ENCODE measurements at places on chromosomes 6 and 20.

GRCh38 chr6:136324686-136325380, 35.2 kb upstream of the BCLAF1 start:
- DNase-seq = no peak

DNA sequence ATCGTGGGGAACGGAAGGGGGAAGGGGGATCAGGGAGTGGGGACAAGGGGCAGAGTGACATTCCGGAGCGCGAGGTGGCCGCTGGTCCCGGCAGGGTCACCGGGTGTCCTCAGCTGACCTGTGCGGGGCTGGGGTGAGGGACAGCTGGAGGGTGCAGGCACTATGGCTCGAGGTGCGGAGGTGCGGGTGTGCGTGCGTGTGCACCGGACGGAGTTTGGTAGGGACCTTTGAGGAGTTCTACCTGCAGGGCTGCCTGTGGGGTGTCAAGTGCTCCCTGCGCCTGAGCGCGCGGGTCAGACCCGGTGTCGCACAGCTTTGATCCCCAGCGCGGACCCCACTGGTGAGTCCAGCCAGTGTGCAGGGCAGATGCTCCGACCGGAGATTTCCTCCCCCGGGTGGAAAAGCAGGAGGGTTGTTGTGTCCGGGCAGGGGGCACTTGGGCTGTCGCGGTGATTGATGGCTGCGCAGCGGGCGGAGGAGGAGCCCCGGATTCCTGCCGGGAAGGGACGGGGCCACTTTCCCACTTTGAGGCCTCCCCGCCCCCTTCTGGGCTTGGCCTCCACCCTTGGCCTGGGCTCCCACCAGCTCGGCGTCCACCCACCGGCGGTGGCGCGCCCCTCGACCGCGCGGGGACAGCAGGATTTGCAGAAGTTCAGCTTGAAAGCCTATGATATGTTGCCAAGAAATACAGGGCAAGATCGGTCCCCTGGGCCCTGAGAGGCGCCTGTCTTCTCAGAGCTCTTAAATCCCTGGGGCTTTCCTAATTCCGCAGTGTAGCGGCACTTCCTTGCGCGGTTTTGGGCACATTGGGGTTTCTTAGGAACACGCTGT, 658 bp downstream of the RIN2 start:
- no peak for DNase-seq

DNA sequence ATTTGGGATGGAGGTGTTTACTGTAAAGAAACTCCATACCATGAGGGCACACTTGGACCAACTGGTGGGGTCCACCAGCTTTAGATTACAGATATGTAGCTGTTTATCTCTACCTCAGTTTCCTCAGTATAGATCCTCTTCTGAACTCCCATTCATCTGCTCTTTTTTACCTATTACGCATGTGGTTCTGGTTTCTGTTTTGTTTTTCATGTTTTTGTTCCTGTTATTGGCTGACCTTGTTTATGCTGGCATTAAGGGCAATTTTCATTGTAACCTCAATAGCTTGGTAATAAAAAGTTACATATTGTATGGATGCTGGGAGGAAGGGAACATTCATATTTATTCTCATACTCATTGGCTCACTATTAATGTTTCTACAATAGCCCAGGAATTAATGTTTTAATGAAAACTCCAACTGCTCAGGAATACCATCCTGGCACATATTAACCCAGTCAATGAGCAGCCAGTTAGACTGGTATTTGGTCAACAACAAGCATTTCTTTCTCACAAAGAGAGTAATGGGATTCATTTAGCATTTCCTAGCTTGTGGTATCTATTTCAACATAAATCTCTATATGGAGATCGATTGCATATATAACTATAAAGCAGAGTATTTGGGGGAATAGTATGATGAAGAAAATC, 83.8 kb upstream of the FAM184A start:
- no peak for DNase-seq

GRCh38 chr6:1153696-1154245, 158.1 kb upstream of the FOXQ1 start:
- DNase-seq = no peak

GRCh38 chr6:33745548-33745947, 1.2 kb downstream of the IP6K3 start:
- DNase-seq = no peak

DNA sequence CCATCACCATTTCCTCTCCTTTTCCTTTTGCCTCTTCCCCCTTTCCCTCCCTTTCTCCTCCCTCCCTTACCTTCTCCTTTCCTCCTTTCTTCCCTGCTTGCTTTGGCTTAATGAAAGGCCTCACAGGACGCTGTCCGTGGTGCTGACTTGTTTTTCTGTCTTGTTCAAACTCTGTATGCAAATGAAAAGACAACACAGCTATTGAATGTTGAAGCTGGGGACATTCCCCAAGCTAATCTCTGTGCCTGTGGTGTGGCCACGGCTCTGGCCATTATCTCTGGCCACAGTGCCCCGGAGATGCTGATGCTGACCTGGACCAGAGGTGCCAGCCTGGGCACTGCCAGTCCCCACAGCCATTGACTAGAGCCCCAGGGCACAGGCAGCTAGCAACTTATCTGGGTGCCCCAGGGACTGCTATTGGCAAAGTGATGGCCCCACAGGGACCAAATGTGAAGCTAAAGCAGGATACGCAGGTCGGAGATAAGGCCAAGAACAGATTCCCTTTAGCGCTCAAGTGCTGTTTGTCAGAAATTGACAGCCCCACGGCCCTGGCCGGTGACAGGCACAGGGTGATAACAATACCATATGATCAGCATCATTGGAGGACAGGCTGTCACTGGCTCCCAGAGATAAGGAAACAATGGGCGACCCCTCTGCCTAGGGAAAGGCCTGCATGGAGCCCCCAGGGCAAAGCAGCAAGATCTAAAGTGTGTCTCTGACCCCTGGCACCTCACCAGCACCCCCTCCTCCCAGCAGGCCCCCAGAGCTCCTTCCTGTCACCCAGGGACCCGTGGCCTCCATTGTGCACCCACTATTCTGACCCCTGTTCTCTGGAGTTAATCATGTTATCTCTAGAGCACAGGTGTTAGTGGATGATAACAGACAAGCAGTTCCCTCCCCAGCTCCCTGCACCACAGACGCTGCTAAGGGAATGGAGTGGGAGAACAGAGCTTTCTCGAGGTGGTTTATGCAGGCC, 31.6 kb upstream of the SLC32A1 start:
- no peak for DNase-seq
